NK-92 treated with Interleukin-12 subunit alpha and Interleukin-12 subunit beta, amount 100 ng/mL, for 24 hours (cell line): ENCODE measurements at places on chromosomes 13 and 19.

GRCh38 chr13:96540670-96541069 is 450.8 kb downstream of the HS6ST3 start:
- no peak for DNase-seq

- DNase-seq: no peak
These were observed 6.1 kb downstream of the KLK7 start for GRCh38 chr19:50977626-50978025.

GRCh38 chr13:79675931-79676660 is 195.1 kb downstream of the NDFIP2 start:
- DNase-seq: no peak

DNA sequence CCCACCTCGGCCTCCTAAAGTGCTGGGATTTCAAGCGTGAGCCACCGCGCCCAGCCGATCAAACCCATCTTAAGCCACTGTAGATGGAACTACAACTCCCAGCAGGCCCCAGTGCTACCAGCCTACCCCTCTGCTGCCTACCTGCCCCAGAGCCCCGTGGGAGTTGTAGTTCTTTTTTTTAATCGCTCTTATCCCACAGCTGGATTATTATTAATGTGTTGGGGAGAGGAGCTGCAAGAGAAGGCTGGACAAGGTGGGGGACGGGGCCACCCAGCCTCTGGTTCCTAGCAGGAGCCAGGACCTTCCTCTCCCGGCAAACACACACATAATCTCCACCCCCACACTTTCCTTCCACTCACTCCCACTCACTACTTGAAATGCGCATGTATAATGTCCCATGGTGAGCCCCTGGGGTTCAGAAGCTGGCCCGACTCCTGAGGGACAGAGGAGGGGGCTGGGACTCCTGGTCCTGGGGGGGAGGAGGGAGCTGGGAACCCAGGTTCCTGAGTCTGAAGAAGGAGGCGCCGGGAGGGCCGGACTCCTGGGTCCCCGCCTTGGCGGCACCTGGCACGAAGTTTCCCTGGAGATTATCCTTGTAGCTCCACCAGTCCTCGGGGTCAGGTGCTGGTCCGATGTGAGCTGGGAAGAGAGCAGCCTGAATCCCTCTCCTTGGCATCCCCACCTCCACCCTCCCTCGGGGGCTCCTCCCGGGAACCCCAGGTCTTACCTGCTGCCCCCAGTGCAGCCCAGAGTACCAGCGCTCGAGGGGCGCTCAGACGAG is 958 bp downstream of the CA11 start:
- DNase-seq: no peak

DNA sequence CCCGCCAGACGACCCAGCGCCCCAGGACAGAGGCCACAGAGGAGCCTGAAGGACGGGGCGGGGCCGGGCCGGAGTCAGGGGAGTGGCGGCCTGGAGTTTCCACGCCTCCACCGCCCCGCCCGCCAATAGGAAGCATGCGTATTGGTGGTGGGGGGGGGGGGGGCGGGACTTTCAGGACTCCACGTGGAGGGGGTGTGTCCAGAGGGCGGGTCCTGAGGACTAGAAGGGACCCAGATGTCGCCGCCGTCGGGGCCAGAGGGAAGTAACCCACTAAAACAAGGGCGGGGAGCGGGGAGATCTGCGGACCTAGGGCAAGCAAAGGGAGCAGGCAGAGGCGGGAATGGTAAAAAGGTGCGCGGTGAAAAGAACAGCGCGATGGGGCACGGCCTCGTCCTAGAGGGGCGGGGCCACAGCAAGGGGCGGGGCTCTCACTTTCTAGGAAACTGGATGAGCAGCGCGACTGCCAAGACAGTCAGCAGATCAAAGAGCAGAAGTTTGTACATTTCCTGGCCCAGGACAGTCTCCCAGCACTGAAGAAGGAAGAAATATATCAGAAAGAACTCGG is 2.8 kb upstream of the LENG1 start:
- DNase-seq: no peak

DNA sequence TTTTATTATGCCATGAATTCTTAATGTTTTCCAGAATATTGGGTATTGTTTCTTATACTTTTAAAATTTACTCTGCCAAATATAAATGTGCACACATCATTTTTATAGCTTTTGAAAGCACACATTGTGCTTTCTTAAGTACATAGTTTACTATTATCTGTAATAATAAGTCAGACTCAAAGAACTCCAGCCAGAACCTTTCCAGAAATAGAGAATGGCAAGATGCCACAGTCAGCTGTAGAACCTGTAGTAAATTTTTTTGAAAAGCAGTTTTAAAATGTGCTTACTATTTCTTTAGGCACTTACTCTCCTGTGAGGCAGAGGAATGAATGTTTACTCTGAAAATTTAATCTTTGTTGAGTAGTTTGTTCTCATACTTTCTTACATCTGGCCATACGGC is 1287.1 kb downstream of the PCDH9 start:
- no peak for DNase-seq

GRCh38 chr13:112370311-112370710 is 5.8 kb upstream of the SPACA7 start:
- no peak for DNase-seq

- DNase-seq: peak; percentile 20
These were observed 25.5 kb downstream of the RHPN2 start for GRCh38 chr19:33039108-33039599.

- DNase-seq: peak; percentile 18
These were observed 18.1 kb upstream of the LRP3 start for GRCh38 chr19:33175886-33176669.

GRCh38 chr13:77811381-77811780 is 107.2 kb downstream of the EDNRB start:
- no peak for DNase-seq

DNA sequence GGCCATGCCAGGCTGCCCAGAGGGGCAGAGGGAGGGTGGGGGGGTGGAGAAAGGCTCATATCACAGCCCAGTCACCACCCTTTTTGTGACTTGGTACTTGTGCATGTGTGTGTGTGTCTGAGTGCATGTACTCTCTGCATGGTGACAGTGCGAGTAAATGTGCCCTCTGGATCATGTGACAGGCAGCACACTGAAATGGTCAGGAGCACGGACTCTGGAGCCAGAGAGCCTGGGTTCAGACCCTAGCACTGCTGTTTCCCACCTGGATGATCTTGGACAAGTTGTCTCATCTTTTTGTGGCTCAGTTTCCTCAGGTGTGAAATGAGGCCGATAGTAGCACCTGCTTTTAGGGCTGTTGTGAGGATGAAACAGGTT is 2.0 kb downstream of the CIC start:
- no peak for DNase-seq

GRCh38 chr13:22801402-22802003 is 379.3 kb upstream of the SGCG start:
- no peak for DNase-seq

- DNase-seq: no peak
These were observed 137.6 kb upstream of the SLC10A2 start for GRCh38 chr13:103203735-103204330.

DNA sequence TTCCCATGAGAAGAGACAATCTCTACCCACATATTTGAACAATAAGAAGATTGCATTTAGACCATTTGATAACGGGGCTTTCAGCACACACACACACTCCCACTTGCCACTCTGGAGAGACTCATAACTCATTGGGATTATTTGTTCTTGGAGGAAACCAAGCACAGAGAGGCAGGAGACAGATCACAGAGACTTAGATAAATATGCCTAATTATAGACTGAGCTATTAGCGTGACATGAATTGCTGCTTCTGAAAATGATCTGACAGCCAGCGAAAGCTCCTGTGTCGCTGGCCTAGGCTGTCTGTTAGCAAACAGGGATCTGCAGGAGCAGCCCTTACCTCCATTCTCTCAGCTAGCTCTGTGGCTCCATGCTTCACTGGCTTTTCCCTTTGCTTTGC is 111.4 kb downstream of the CCNA1 start:
- no peak for DNase-seq

- no peak for DNase-seq
These were observed 17.8 kb upstream of the ENOX1 start for GRCh38 chr13:43804461-43805070.

DNA sequence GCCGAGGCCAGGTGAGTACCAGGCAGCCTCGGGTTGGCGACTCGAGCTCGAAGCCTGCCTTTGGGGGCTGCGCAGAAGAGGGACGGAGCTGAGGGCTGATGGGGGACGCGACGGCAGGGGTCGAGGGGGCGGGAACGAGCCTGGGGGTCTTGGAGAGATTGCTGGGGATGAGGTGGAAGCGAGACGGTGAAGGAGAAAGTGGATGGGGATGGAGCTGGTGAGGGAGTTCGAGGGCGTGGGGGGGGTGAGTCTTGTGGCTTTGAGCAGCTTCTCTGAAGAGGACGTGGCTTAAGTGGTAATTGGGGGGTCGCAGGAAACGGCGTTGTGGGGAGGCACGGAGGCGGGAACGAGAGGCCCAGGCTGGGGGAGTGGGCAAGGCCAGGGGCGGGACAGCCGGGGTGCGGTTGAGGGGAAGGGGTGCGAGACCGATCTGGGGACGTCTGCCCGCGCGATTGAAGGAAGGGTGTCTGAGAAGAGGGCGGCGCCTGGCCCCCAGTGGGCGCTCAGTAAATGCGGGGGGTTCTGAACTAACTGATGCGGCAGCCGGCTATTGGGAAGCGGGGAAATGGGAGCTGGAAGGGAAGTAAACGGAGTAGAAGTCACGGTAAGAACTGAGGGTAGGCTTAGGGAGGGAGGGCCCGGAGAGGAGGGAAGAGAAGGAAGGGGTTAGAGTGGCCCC is 426 bp downstream of the MYO9B start:
- DNase-seq: peak; percentile 71

- no peak for DNase-seq
These were observed 7.3 kb upstream of the SLC7A9 start for GRCh38 chr19:32876919-32877285.

DNA sequence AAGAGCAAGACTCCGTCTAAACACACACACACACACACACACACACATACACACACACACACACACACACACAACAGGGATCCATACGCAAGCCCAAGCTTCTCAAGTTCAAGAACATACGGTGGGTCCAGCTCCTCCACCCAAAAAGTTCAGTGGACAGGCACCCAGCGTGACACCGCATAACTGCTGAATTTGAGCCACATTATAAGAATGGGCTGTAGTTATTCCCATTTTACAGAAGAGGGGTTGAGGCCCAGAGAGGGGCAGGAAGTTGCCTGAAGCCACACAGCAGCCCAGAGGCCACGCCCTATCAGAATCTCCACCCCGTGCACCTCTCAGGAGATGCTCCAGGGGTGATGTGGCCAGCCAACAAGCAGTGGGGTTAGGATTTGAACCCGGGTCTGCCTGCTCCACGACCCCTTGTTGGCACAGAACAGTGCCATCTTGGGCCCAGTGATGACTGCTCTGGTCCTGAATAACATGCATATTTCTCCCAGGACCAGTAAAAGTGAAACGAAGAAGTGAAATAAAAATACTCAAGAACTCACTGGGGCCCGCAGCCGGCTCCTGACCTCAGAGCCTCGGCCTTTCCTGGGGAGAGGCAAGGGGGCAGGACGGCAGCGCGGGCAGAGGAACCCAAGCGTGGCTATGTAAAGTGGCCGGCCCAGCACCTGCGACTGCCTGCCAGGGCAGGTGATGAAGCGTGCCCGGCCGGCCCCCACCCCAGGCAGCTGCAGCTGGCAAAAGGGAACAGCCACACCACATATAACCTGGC is 61.9 kb downstream of the AP1M1 start:
- DNase-seq: no peak

DNA sequence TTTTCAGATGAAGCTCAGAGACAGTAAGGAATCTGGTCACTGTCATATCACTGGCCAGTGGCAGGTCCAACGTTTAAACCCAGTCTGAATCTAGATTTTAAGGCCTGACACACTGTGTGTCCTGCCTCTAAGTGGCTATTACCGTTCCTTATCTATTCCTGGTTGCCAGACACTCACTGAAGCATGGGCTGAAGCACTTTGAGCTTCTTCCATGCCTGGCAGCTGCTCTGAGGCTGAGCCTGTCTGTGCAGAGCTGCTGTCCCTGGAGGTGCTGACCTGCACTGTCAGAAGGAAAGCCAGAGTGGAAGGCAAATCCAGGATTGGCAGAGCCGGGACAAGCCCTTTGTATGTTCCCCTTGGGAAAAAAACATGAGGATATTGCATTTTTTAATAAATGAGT is 109.2 kb upstream of the SLC7A1 start:
- DNase-seq: no peak

- no peak for DNase-seq
These were observed 816 bp downstream of the SPRED3 start for GRCh38 chr19:38389101-38389925.

DNA sequence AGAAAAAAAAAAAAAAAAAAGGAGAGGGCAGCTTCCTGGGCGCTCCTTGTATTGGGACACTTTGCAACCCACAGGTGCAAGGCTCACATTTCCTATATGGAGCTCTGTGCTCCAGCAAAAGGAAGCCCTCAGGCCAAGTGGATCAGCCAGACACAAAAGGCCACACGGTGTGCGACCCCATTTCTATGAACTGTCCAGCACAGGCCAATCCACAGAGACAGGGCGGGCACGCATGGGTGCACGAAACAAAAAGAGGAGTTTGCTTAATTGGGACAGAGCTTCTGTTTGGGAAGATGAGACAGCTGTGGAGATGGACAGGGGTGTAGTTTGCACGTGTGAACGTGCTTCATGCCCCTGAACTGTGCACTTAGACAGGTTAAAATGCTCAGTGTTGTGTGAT is 31.6 kb upstream of the MATK start:
- DNase-seq: no peak

DNA sequence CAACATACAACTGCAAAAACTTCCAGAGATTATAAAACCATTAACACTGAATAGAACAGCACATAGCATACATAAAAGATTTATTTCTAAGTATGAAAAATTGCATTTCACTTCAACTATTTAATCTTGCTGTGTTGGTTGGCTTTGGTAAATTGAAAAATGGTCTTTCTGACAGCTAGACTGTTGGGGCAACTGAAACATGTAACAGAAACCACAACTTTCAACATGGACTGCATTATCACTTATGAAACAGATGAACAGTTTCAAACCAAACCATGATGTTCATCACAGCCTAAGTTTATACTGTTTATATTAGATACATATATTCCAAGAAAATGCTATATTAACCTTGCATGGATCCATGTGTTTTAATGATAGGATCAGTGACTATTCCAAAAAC is 324.1 kb upstream of the PCDH9 start:
- DNase-seq: no peak

DNA sequence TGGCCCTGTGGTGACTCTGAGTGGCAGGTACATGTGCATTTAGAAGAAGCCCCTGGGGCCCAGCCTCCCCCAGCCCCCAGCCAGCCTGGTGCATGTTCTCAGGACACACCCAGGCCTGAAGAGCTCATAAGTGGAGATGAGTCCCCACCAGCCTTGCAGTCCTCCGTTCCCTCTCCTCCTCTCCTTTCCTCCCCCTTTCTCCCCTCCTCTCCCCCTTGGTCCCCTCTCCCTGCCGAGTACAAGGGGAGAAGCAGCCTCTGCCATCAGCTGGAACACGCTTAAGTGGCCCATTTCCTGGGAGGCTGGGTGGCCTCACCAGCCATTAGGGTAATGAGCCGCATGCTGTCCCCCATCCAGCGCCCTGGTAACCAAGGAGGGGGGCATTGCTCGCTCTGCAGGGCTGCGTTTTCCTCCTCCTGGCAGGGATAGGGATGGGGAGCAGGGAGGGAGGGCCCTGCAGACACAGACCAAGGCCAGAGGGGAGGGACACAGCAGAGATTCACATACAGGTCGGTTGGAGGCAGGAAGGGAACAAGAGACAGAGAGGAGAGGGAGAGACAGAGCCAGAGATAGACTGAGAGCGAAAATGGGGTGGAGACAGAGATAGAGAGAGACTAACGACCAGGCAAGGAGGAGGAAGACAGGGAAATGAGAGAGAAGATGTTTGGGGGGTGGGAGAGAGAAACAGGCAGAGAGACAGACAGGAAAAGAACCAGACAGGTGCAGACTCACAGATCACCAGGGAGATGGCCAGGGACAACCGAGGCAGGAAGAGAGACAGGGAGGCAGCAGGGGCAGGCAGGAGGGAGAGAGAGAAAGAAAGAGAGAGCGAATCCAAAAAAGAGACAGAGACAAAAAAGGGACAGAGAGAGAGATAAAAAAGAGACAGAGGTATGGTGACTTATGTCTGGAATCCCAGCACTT is 19.3 kb upstream of the DPP9 start:
- DNase-seq: no peak
